ENCODE measurements at places on chromosomes 1 and 21.
A peak's percentile ranks its signal among the peaks of the same experiment; 100 is the strongest.

DNA sequence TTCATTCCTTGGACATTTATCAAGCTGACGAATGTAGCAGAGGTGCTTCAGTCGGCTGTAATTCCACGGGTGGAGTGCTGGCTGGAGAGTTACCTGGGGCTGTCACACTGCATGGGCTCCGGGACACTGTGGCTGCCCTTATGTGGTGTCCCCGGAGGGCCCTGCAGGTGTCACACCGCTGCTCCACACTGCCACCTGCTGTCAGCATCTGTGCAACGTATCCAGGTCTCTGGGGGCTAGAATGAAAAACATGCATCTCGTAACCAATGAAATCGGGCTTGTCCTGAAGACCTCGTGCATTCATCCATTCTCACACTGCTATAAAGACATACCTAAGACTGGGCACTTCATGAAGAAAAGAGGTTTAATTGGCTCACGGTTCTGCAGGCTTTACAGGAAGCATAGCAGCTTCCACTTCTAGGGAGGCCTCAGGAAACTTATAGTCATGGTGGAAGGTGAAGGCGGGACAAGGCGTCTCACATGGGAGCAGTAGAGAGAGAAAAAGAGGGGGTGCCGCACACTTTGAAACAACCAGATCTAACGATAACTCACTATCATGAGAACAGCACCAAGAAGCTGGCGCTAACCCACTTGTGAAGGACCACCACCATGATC lies 46.7 kb upstream of the PCBP3 start:
- peak; percentile 70 for DNase-seq

DNA sequence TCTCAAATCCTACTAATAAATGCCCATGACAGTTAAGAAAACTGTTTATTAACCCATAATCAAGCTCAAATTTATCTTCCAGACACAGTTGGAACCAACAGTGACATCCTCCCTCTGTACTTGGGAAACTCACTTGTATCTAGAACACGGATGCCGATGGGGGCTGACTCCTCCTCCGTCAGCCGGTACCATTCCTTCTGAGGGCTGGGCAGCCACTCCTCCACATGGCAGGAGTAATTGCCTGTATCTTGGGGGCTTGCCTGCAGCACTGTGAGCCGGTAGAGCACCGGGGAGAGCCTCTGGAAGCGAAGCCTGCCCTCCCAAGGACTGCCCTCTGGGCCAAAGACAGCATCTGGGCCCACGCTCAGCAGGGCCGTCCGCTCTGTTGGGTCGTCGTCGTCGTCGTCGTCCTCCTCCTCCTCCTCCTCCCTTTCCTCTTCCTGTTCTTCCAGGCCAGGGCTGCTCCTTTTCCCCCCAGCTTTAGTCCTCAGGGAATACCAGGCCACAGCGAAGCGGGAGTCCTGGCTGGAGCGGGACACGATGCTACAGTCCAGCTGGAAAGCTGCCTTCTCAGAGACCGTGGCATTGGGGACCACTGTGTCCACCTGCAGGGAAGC lies 8.5 kb upstream of the CD58 start:
- no peak for DNase-seq

DNA sequence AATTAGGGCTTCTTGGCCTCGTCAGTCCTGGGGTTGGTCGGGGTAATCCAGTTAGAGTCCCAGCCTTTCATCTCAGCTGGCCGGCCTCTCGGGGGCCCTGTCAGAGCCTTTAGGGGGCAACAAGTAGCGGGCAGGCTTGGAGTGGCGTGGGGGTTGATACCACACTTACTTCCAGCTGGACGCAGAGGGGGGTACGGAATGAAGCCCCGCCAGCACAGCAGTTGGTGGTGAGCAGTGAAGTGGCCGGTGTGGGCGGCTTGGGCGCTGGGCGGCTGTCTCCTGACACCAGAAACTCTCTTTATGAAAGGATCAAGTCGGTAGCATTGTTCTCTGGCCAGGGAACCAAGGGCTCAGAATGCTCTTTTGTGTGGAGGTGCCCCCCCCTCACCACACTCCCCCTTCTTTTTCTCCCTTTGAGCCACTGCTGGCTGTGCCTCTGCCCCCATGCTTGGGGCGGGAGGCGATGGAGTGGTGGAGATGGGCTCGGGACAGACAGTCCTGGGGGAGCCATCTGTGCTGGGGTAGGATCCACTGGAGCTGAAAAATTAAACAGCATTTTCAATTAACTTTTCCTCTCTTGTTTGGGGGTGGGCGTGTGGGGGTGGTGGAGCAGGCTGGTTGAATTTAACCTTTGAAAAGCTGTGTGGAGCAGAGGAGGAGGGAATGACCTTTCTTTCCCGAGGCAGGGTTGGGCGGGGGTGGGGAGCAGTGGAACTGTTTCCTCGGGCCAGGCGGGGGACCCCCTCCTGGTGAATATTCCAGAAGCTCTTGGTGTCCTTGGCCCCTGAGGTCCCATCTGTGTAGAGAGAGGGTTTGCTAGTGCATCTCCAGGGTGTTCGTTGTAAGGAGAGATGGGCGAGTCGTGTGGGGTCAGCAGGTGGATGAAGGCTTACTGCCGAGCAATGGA lies 102.7 kb downstream of the RNF220 start:
- DNase-seq, result peak; percentile 74

- no peak for DNase-seq
Observed at GRCh38 chr1:16013220-16013907, 4.5 kb downstream of the HSPB7 start.
